ENCODE measurements at places on chromosomes 4 and X.

GRCh38 chr4:18390655-18391353 lies 369.2 kb upstream of the LCORL start:
- DNase-seq: no peak

- peak; percentile 6 for DNase-seq
These were observed 184.0 kb upstream of the AFF2 start for GRCh38 chrX:148316446-148316845.

- DNase-seq: peak; percentile 16
These were observed 7.3 kb downstream of the NAP1L5 start for GRCh38 chr4:88690355-88690754.

DNA sequence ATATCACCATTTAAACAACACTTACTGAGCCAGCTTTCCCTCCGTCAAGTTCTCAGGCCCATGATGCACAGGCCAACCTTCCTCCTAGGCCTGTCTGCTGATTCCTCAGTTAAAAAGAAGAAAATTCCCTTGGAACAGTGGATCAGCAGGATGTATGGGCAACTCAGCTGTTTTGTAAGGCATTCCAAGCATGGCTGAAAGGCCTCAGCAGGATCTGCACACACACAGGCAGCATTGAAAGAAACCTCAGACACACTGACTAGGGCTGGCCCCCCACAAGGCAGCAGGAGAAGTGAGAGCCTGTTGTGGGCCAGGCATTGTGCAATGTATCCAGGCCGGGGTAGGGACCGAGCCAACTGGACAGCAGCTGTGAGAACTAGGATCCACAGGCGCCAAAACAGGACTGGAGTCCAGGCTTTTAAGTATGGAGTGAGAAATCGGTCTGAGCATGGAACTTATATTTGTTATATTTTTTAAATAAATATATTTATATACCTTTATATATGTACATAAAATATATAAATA lies 171.4 kb downstream of the NWD2 start:
- no peak for DNase-seq

GRCh38 chr4:98469771-98470170 lies 188.6 kb downstream of the TSPAN5 start:
- no peak for DNase-seq

DNA sequence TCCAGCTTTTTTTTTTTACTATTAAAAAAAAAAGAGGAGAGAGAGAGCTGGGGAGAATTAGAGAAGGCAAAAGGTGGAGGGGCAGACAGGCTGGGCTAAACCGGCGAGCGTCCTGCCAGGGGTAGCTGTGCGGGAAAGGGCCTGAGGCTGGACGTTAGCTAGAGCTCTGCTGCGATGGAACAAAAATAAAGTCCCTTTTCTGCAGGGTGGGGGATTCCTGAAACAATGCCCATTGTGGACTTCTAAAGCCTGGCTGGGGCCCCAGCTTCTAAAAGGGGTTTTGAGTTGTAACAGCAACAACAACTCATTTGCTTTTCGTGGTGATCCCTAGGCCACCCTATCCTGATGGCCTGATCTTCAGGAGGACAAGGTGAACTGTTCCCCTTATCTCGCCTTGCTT lies 311.7 kb downstream of the FBXW7 start:
- DNase-seq: no peak

DNA sequence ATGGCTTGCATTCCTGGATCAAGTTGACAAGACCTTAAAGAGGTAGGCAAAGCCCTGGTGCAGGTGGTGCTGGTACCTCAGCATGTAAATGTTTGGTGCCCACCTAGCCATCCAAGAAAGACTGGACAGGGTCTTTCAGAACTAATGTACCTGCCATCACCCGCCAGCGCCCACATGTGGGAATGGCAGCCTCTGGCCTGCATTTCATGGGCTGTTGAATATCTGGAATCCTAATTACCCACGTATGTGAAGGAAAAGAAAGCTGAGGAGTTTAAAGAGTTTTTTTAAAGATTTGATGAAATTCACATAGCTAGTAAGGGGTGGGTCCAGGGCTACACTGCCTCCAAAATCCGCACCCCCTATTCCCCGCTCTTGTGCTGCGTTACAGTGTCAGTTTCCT lies 8.6 kb upstream of the CCDC149 start:
- DNase-seq: no peak

DNA sequence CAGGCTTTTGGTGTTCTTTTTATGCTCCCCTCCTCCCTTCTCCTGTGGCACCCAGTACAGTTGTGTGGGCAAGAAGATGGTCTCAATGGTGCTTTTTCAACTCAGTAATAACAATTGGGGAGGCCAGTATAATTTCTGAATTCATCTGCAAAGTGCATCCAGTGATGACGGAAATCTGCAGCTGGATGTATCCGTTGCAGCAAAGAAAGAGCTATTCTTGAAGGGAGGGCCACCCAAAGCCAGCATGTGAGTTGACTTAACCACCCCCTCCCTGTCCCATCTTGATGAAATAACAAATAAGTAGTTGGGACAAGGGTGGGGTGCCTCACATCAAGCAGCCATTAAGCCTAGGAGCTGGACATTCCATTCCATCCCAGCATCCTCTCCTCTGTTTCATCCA lies 30.7 kb downstream of the TSC22D3 start:
- DNase-seq: no peak

DNA sequence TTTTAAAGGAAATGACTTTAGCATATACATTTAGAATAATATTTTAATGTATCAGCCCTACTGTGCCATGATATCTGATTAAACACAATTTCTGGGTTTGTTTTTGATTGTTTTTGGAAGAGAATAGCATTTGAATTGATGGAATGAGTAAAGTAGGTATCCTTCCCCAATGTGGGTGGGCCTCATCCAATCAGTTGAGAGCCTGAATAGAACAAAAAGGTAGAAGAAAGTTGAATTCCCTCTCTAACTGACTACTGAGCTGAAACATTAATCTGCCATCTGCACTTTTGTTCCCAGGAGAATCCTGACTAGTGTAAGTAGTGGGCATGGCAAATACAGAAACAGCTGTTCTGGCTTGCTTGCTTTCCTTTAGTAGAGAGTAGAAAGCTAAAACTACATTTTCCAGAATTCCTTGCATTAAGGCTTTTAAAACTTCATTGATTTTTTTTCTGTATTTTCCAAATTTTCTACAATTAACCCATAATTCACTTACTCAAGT lies 9.7 kb upstream of the SEC24D start:
- no peak for DNase-seq

- DNase-seq: no peak
These were observed 6.8 kb downstream of the SEPTIN6 start for GRCh38 chrX:119686087-119686691.

DNA sequence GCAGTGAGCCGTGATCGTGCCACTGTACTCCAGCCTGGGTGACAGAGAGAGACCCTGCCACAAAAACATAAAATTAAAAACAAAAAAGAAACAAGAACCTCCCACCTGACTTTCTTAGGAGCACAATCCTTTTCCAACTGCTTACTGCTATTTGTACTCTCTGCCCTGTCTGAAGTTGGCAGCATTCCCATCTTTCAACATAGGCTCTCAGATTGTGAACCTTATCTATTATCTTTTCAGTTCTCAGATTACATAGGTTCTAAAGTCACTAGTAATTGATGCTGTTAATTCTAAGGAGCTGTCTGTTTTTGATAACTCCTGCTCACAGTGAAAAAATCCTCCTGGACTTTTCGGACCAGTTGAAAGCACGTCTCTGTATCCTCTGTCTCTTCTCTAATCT lies 812.2 kb upstream of the CT83 start:
- no peak for DNase-seq

DNA sequence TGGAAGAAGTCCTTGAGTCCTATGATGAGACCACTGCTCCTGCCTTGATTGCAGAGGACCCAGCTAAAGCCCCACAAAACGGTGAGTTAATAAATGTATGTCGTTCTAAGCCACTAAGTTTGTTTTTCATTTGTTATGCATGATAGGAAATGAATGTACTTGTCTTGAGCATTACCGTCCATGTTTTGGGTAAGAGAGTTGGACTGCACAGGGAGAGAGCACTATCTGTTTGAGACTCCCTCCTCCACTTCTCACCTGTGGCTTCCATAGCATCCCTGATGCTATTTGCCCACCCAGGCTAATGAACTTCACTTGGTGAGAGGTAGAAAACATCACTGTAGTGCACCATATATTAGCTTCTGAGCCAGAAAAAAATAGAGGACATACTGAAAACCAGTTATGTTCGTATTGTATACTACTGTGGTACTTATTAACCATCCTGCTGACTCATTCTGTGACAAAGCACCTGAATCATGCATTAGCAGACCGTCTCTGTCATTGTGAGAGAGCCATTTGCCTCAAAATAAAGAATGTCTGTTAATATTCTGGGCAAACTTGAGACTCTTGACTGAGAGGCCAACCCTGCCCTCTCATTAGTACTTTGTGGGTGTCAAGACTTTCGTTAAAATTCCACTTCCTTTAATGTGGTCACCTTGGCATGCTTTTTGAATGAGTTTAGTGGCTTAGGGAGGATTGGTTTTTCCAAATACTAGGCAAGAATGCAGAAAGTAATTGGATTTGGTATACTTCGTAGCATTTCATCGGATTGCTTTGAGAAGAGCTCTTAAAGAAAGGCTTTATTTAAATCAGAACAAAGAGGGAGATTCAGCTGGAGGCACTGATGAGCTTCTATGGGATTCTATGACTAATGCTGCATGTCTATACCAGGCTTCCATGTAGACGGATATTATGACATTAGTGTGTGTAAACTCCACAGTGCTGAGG lies 99.3 kb upstream of the GRPR start:
- DNase-seq: peak; percentile 30

GRCh38 chr4:39754309-39754708 lies 56.4 kb downstream of the UBE2K start:
- DNase-seq: no peak

DNA sequence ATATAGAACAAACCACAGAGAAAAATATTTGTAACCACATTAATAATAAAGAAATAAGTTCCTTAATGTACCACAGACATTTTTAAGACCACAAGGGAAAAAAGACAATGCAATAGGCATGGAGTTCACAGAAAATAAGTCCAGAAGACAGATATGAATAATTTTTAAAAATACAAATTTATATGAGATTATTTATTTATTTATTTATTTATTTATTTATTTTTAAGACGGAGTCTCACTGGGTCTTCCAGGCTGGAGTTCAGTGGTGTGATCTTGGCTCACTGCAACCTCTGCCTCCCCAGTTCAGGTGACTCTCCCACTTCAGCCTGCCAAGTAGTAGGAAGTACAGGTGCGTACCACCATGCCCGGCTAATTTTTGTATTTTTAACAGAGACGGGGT lies 53.7 kb downstream of the THAP9 start:
- no peak for DNase-seq

DNA sequence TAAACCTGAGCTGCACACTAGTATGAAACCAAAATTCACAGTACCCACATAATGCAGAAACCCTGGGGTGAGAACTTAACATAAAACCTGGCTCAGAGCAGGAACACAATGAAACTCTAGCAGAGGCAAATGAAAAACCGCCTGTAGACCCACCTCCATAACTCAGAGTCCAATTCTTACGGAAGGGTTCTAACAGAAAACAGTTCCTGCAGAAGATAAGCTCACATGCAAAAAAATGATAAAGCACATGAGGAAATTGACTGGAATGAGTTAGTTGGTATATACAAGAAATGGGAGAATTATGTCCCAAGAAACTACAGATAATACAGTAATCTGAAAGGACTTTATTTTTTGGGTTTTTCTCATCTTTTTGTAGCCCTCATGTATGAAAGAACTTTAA lies 14.7 kb downstream of the RTL9 start:
- no peak for DNase-seq

DNA sequence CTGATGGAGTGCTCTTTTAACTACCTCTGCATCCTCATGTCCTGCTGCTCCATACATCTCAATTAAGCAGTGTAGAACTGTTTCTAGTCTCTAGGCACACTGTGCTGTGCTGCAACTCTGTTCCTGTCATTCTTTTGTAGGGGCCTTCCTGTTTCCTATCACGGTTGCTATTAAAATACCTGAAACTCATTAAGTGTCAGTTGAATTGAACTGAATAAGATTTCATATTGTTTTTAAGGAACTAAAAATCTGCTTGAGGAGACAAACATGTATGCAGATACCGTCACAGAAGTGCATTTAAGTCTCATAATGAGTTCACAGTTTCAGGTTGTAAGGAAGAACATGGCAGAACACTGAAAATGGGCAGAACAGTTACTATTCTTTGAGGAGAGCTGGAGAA lies 170.1 kb downstream of the LARP7 start:
- DNase-seq: no peak

- no peak for DNase-seq
These were observed 115.2 kb downstream of the DDIT4L start for GRCh38 chr4:100075056-100075455.

DNA sequence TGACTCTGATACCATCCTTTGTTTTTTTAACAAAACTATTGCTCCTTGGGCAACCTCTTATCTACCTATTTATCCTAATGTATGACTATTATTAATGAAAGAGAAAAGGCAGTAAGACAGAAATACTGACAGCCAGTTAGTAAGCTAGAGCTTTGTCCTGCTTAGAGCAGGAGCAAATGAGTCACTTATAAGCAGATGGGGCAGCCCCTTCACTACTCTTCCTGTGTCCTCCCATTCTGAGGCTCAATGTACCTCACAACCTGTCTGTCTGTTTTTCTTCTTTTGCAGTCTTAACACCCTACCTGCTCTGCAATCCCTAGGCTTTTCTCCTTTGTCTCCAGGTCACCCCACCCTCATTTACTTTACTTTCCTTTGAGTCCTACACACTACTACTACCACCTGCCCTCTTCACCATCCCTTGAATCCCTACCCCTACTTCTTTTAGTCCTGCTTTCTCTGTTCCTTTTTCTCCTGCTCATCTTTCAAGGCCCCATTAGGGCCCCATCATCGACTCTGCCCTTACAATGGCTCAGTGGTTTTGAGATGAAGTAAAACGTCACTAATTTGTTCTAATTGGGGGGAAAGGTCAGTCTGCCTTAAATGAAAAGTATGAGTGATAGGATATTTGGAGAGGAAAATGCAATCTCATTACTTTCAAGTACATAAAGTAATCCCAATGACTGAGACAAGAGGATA lies 294.3 kb downstream of the GUCY2F start:
- DNase-seq: no peak

- no peak for DNase-seq
These were observed 94.5 kb upstream of the EOLA2 start for GRCh38 chrX:150032742-150033141.

DNA sequence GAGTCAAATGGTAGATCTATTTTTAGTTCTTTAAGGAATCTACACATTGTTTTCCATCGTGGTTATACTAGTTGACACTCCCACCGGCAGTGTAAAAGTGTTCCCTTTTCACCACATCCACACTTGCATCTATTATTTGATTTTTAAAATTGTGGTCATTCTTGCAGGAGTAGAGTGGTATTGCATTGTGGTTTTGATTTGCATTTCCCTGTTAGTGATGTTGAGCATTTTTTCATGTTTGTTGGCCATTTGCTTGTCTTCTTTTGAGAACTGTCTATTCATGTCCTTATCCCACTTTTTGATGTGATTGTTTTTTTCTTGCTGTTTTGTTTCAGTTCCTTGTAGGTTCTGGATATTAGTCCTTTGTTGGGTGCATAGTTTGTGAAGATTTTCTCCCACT lies 70.0 kb downstream of the TAB3 start:
- DNase-seq: no peak

GRCh38 chr4:821631-822030 lies 4.3 kb downstream of the CPLX1 start:
- no peak for DNase-seq

Data from inflammatory macrophage treated with lipopolysaccharide for 4 hours (primary cell).